Activated CD4-positive, alpha-beta T cell treated with anti-CD3 and anti-CD28 coated beads, Interleukin-2, amount 10 ng/mL, durations not matched to agents 24 days and 14 days (primary cell): ENCODE measurements at places on chromosomes 6 and 20.

GRCh38 chr6:134596191-134596590 is 278.3 kb upstream of the SGK1 start:
- H3K27me3 ChIP-seq = no peaks in the 10 kb centered on the region
- H3K4me3 ChIP-seq = no peak overlapping the region
- DNase-seq = no peak
- H3K36me3 ChIP-seq = no peaks in the 10 kb centered on the region

- no peaks in the 10 kb centered on the region for H3K36me3 ChIP-seq
- H3K27ac ChIP-seq = no peak overlapping the region
- DNase-seq = no peak
- H3K4me3 ChIP-seq = no peak overlapping the region
- H3K27me3 ChIP-seq = peaks cover 58% of the 10 kb centered on the region
These were observed 1.1 kb upstream of the IL17F start for GRCh38 chr6:52245425-52245824.

- H3K4me3 ChIP-seq = no peak overlapping the region
- no peaks in the 10 kb centered on the region for H3K36me3 ChIP-seq
- H3K4me1 ChIP-seq = peaks cover 32% of the 10 kb centered on the region
- peaks cover 27% of the 10 kb centered on the region for H3K27me3 ChIP-seq
- no peak for DNase-seq
- no peak overlapping the region for H3K27ac ChIP-seq
These were observed 52.7 kb downstream of the EBF4 start for GRCh38 chr20:2745060-2745910.

DNA sequence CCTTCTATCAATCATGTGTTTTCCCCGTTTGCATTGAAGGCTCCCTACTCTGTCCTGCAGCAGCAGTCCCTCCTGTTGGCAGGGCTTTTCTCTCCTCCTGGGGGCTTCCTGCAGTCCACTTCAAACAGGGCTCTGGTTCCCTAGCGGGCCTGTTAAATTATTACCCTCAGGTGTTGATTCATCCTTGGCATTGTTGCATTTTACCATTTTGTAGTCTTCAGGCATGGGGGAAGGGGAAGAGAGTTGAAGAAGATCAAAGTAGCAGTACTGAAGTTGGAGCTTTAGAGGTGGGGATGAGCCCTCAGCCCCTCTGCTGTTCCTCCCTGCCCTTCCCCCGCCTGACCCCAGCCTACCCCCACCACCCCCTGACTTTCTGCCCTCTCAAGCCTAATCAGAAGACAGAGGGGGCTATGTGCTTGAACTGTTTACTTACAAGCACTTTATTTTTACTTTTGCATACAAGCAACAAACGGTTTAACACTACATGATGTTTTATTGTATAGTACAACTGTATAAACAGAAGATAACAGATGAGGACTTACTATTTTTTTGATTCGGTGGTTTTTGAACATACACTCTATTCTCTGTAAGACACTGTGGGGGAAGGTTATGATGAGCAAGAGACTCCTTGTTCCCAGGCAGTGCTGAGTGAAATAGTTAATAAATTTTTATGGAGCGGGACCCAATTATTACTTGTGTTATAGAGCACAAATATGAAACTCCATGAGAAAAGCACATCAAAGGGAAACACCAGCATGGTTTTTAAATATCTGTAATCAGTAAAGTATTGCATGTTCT is 169.7 kb downstream of the EYA4 start:
- H3K4me3 ChIP-seq = no peak overlapping the region
- H3K4me1 ChIP-seq = no peaks in the 10 kb centered on the region
- H3K27me3 ChIP-seq = peaks cover 1% of the 10 kb centered on the region

DNA sequence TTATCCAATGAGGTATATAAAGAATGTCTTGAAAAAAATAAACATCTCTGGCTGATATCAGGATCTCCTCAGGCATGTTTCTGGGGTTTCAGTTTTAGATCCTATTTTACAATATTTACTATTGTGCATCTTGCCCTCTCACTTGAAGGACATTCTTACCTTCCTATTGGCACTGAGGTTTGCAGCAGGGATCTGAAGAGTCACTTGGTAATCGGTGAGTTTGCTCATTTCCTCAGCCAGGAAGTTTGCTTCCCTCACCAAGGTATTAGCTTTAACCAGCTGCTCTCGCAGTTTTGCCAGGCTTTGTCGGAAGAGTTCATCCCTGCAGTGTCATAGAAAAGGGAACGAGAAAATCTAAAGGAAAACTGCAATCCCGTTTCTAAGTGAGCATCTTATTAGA is 101.9 kb upstream of the NUP153 start:
- H3K4me1 ChIP-seq = no peaks in the 10 kb centered on the region
- no peak overlapping the region for H3K27ac ChIP-seq
- peaks cover 16% of the 10 kb centered on the region for H3K27me3 ChIP-seq

GRCh38 chr20:57162362-57162652 is 104.1 kb downstream of the BMP7 start:
- no peaks in the 10 kb centered on the region for H3K36me3 ChIP-seq
- H3K27me3 ChIP-seq = no peaks in the 10 kb centered on the region
- no peak overlapping the region for H3K4me3 ChIP-seq
- no peak overlapping the region for H3K27ac ChIP-seq

DNA sequence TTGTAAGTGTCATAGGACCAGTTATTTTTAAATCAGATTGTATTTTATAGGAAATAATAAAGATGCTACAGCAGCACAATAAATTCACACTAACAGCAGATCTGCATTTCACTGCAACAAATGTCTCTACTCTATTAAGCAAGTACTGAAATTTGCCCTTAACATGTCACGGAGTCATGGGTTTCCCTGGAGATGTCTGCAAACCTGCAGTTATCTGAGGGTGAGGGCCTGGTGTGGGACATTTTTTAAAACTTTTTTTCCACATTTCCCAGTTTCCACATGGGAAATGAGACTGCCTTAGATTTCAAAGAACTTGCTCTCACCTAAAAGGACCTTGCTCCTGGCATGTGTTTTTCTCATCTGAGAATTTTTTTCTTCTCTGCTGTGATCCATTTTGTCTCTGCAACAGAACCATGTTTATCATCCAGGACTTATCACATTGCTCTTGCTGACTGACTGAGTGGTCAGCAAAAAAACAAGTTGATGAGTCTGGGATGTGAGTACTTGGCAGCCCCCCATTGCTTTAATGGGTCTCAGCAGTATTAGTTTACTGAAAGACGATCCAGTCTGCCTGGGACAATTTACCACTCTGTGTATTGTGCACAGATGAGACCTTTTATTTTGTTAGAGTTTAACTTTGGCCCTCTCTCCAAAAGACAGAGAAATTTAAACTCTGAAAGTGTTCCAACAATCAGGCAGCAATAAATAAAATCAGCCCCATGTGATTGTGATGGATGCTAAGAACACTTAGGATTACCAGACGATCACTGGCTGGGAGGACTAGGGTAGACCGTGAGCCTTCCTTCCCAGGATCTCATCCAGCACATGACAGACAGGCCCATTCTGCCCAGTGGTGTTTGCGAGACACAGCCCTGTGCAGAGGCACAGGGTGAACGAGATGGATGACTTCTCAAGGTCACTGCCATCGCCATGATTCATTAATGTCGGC is 268.8 kb downstream of the BTBD9 start:
- H3K27me3 ChIP-seq = no peaks in the 10 kb centered on the region
- no peak for DNase-seq
- H3K4me3 ChIP-seq = no peak overlapping the region
- H3K27ac ChIP-seq = no peak overlapping the region
- H3K36me3 ChIP-seq = no peaks in the 10 kb centered on the region

DNA sequence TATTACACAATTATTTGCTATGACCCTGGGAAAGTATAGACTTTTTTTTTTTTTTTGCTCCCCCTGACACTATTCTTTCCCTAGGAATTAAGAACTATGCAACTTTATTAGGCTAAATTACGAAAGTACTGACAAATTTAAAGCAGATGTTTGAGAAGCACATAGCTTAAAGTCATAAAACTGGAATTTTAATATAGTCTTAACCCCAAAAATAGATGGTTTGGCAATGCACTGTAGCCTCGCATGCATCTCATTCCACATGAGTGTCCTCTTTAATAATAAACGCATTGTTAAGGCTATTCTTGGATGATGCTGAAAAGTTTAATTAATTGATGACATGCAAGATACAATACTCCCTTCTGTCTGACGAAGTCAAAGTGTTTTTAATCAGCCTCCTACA is 49.3 kb downstream of the TBC1D7 start:
- H3K4me3 ChIP-seq = no peak overlapping the region
- H3K27me3 ChIP-seq = peaks cover under 1% of the 10 kb centered on the region
- no peak for DNase-seq

DNA sequence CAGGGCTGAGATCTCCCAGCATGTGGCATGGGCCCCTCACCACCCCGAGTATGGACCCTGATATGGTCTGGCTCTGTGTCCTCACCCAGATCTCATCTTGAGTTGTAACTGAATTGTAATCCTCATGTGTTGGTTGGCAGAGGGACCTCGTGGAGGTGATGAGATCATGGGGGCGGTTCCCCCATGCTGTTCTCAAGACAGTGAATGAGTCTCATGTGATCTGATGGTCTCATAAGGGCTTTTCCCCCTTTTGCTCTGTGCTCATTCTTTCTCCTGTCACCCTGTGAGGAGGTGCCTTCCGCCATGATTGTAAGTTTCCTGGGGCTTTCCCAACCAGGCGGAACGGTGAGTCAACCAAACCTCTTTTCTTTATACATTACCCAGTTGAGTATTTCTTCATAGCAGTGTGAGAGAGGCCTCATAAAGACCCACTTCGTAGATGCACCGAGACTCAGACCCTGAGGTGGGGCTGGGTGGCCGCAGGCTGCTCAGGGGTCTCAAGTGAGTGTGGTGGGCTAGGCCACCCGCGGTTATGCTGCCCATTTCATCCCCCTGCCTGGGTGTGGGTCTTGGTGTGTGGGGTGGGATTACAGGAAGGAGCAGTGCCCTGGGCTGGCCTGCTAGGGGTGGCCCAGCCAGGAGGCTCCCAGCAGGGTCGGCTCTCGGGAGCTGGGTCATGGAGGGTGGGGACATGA is 26.2 kb upstream of the GATA5 start:
- H3K27ac ChIP-seq = peak overlapping the region; percentile 98
- peaks cover 3% of the 10 kb centered on the region for H3K36me3 ChIP-seq
- peak; percentile 92 for DNase-seq
- H3K27me3 ChIP-seq = no peaks in the 10 kb centered on the region
- H3K4me3 ChIP-seq = peak overlapping the region; percentile 75
- peaks cover 30% of the 10 kb centered on the region for H3K4me1 ChIP-seq

- peak; percentile 74 for DNase-seq
- peaks cover 41% of the 10 kb centered on the region for H3K27me3 ChIP-seq
- peak overlapping the region; percentile 92 for H3K4me3 ChIP-seq
- H3K27ac ChIP-seq = peak overlapping the region; percentile 72
These were observed 753 bp upstream of the PERP start for GRCh38 chr6:138107752-138108592.

DNA sequence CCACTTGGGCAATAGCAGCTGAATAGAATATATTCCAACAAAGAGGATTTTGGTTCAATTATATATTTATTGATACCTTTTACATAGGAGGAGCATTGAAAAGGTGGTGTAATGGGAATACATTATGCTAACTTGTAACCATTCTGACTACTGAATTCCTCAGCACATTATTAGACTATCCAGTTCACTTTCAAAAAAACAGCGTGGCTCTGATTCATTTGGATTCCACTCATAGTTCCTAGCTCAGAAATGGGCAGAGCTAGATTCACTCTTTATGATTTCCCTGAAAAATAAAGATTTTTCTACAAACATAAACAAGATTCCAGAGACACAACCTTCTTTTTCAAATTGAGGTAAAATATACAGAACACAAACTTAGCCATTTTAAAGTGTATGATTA is 9.2 kb upstream of the TRERF1 start:
- H3K27ac ChIP-seq = no peak overlapping the region
- no peaks in the 10 kb centered on the region for H3K4me1 ChIP-seq
- DNase-seq = no peak
- H3K27me3 ChIP-seq = peaks cover 8% of the 10 kb centered on the region
- H3K4me3 ChIP-seq = no peak overlapping the region

GRCh38 chr6:30886897-30887255 is 2.6 kb downstream of the DDR1 start:
- no peak overlapping the region for H3K27ac ChIP-seq
- DNase-seq = no peak
- no peaks in the 10 kb centered on the region for H3K27me3 ChIP-seq
- H3K4me1 ChIP-seq = peaks cover 29% of the 10 kb centered on the region
- H3K4me3 ChIP-seq = no peak overlapping the region

- no peak overlapping the region for H3K27ac ChIP-seq
- no peaks in the 10 kb centered on the region for H3K36me3 ChIP-seq
- H3K27me3 ChIP-seq = peaks cover 4% of the 10 kb centered on the region
- no peak for DNase-seq
These were observed 14.9 kb upstream of the CBFA2T2 start for GRCh38 chr20:33474963-33475362.

DNA sequence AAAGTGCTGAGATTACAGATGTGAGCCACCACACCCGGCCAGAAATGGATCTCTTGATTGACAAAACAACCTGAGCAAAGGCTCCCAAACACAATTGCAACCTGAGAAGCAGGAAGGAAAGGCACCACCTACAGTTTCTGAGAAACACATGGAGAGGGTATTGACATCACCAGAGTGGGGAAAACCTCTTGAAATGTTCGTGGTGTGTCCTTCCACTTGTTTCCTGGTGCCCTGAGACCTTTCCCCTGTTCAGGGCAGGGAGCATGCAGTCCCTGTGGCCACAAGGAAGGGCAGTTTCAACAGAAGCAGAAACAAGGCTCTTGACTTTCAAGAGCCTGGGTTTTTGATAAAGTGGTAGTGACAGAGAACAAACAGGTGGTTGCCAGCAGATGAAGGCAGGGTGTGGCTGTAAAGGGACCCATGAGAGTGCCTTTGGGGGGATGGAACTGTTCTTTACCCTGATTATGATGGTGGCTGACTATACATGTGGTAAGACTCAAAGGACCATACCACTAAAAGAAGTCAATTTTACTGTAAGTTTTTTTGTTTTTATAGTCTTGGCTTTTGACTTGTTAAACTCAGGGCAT is 3.2 kb upstream of the BPIFA1 start:
- H3K27ac ChIP-seq = peak overlapping the region; percentile 83
- DNase-seq = peak; percentile 62

DNA sequence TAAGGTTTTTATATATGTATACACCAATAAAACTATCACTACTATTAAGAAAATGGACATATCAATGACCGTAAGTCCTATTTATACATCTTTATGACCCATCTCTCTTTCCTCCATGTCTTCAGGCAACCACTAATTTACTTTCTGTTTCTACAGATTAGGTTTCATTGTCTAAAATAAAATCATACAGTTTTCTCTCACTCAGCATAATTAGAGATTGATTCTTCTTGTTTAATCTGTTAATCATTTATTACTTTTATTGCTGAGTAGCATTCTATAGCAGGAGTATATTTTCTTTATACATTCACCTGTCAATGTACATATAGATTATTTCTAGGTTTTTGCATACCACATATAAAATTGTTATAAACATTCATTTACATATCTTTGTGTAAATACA is 388.0 kb downstream of the RFPL4B start:
- H3K27me3 ChIP-seq = no peaks in the 10 kb centered on the region
- no peak for DNase-seq
- H3K4me3 ChIP-seq = no peak overlapping the region

- H3K4me3 ChIP-seq = no peak overlapping the region
- no peaks in the 10 kb centered on the region for H3K27me3 ChIP-seq
- H3K27ac ChIP-seq = no peak overlapping the region
- H3K4me1 ChIP-seq = peaks cover 12% of the 10 kb centered on the region
These were observed 79.3 kb downstream of the INSM1 start for GRCh38 chr20:20447196-20447595.
